Naive thymus-derived CD4-positive, alpha-beta T cell (primary cell): ENCODE measurements at places on chromosomes 2 and 18.
A peak's percentile ranks its signal among the peaks of the same experiment; 100 is the strongest.

- no peak for DNase-seq
- no peaks in the 10 kb centered on the region for H3K36me3 ChIP-seq
- H3K4me3 ChIP-seq: no peak overlapping the region
- H3K4me1 ChIP-seq: no peaks in the 10 kb centered on the region
Observed at GRCh38 chr2:22993250-22993649, 391.7 kb upstream of the KLHL29 start.

DNA sequence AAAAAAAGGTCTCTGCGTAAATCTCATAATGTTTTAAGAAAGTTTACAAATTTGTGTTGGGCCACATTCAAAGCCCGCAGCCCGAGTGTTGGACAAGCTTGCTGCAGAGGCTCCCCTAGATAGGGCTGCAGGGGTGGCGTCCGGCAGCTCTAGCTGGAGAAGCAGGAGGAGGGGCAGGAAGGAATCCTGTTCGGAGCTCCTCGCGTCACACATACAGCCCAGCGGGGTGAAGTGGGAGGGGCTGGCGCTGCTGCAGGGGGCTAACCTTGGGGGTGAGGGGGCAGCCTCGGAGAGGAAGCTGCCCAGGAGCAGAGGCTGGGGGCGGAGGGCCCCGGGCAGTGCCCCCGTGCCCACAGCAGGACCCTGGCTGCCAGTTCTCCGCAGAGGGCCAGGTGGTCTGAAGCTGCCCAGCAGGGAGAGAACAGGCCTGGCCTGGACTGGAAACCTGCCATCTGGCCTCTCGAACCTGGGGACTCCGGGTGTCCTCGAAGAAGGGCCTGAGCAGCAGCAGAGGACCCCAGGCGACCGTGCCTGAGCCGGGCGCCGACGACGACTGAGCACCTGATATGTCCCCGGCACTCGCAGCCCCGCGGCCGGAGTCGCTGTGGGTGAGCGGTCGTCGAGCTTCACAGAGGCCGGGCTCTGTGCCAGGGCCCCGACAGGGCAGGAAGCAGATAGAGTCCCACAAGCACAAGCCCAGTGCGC is 2.6 kb upstream of the GPR35 start:
- peak overlapping the region; percentile 69 for H3K27ac ChIP-seq
- no peaks in the 10 kb centered on the region for H3K27me3 ChIP-seq
- H3K36me3 ChIP-seq: no peaks in the 10 kb centered on the region
- H3K4me1 ChIP-seq: peaks cover 59% of the 10 kb centered on the region

GRCh38 chr2:119435081-119435952 is 3.7 kb downstream of the TMEM37 start:
- no peak overlapping the region for H3K27ac ChIP-seq
- H3K4me3 ChIP-seq: no peak overlapping the region
- no peaks in the 10 kb centered on the region for H3K27me3 ChIP-seq
- no peaks in the 10 kb centered on the region for H3K4me1 ChIP-seq
- no peaks in the 10 kb centered on the region for H3K36me3 ChIP-seq
- no peak for DNase-seq

- no peaks in the 10 kb centered on the region for H3K36me3 ChIP-seq
- no peak for DNase-seq
- H3K4me3 ChIP-seq: no peak overlapping the region
- no peaks in the 10 kb centered on the region for H3K4me1 ChIP-seq
Observed at GRCh38 chr2:67945940-67946339, 116.9 kb downstream of the C1D start.

DNA sequence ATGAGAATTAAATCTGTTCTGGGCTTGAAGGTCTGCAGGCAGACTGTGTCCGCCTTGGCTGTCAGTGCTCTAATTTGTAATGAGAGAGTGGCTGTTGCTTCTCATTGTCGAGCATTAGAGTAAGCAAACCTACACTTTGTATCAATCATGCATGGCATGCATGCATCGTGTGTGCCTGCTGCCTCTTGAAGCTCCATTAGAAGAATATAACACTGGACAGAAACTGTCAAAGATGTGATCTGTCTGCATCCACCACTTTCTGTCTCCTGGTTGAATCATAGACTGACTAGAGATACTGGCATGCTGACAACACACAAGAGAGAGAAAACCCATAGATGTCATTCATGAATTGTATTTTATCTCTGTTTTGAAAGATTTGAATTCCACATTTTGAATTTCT is 275.0 kb upstream of the NXPH2 start:
- H3K27ac ChIP-seq: no peak overlapping the region
- H3K27me3 ChIP-seq: no peaks in the 10 kb centered on the region
- no peak overlapping the region for H3K4me3 ChIP-seq
- no peak for DNase-seq
